ENCODE measurements at places on chromosomes 5 and 9. TPM values are rescaled to one million over a fixed set of nuclear protein-coding genes. Genes with fewer than 3 reads are reported as not detected.

FOXI1 gene
- 0.18 TPM for total RNA-seq

LCP2 gene
- 333 TPM for total RNA-seq

TGFBR1 gene
- total RNA-seq, result 23.5 TPM

OTULINL gene
- 31.4 TPM for total RNA-seq

GAPT gene
- total RNA-seq, result not detected

SAXO1 gene
- total RNA-seq, result not detected

CNTFR gene
- total RNA-seq, result not detected

IL4 gene
- total RNA-seq, result not detected

CRHBP gene
- total RNA-seq, result 0.50 TPM

ZCCHC10 gene
- 12.9 TPM for total RNA-seq

FAM170A gene
- total RNA-seq, result not detected

PCDHGA8 gene
- 0.05 TPM for total RNA-seq

CD74 gene
- total RNA-seq, result 477 TPM

SH3TC2 gene
- total RNA-seq, result 5.6 TPM

SV2C gene
- total RNA-seq, result 0.18 TPM

MBLAC2 gene
- 3.7 TPM for total RNA-seq

C9 gene
- total RNA-seq, result not detected

ADRA1B gene
- total RNA-seq, result not detected

RAB3C gene
- not detected for total RNA-seq

CARD9 gene
- 0.86 TPM for total RNA-seq

SELENOP gene
- 0.70 TPM for total RNA-seq

HARS2 gene
- 33.5 TPM for total RNA-seq

ZCCHC9 gene
- total RNA-seq, result 15.5 TPM

ARHGEF37 gene
- total RNA-seq, result 0.76 TPM

STPG3 gene
- not detected for total RNA-seq

ACER2 gene
- 7.8 TPM for total RNA-seq

FGF18 gene
- total RNA-seq, result 0.44 TPM

CHSY3 gene
- not detected for total RNA-seq

ZNF484 gene
- 13.5 TPM for total RNA-seq
